Inflammatory macrophage (primary cell): ENCODE measurements at places on chromosomes 3 and 15.

GRCh38 chr3:139916271-139916670 lies 18.7 kb upstream of the CLSTN2 start:
- DNase-seq, result no peak

GRCh38 chr3:114370537-114371174 lies 76.8 kb downstream of the TIGIT start:
- DNase-seq, result no peak

- no peak for DNase-seq
These were observed 7.1 kb upstream of the LARS2 start for GRCh38 chr3:45381168-45381852.

- no peak for DNase-seq
These were observed 28.4 kb upstream of the ARL8B start for GRCh38 chr3:5093731-5094130.

- no peak for DNase-seq
These were observed 541.7 kb upstream of the ZNF385D start for GRCh38 chr3:22292681-22293080.

- peak; percentile 64 for DNase-seq
These were observed 10.2 kb downstream of the BDH1 start for GRCh38 chr3:197545571-197545970.

DNA sequence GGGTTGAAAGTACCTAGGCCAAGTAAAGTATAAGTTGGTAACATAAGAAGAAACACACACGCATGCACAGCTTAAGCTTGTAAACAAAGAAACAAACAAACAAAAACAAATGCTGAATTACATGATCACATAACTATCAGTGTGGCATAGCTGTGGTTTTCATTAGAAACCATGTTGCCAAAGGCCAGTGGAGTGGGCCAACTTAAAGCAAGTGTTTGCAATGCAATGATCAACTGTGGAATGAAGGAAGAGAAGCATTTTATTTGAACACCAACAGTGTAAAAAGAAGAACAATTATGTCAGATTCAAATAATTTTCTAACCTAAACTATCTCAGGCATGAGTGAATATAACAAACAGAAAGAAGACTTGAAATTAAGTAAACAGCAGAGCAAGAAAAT lies 199.4 kb upstream of the STRIT1 start:
- DNase-seq, result no peak

DNA sequence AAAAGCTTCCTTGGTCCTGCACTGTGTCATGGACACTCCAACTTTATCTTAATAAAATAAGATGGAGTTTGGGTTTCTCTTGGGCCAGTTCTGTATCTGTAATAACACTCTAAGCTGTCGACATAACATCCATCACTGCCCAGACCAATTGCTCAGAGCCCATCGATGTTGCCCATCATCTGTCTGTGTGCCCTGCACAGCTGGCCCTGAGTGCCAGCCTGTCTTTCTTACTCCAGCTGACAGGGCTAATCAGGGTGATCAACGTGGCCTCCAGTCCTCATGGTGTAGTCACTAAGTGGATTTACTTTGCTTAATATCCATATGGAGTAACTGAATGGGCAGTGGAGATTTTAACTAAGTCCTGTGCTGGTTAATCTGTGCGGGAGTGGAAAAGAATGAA lies 419.8 kb upstream of the TPM1 start:
- DNase-seq, result no peak

DNA sequence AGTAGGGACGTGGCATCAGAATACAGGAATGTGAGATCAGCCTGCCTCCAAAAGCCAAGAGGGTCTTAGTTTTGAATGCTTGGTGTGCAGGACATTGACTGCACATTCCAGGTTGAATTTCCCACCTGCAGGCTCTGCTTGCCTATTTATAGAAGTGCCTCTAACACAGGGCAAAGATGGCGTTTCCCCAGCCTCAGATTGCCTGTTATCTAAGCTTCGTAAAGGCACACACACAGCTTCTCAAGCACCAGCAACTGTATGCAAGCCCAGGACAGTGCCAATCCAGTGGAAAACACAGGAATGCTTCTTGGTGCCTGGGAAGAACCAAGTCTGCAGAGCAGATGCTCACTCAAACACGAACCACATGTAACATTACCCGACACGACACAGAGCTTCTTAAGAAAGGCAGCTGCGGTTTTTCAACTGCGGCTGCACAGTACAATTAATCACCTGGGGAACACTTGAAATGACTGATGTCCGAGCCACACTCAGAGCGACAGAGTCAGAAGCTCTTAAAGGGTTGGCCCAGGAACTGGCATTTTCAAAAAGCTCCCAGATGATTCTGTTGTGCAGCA lies 90.0 kb upstream of the ANKRD34C start:
- no peak for DNase-seq

DNA sequence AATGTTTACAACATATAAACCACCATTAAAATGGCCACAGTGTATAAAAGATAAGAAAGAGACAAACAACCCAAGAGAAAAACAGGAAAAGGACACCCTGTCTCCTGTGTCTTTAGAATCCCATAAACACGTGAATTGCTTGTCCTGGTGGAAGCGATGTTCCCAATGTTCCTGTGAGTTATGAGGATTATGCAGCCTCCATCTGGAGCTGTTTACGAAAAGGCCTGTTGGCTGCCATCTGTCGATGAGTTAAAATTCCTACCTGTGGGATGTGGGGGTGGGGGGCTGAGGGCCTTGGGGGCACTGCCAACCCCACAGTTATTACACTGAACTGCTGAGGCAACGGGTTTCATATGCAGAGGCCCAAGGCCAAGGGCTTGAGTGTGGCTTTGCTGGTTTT lies 13.6 kb downstream of the NISCH start:
- DNase-seq, result no peak

DNA sequence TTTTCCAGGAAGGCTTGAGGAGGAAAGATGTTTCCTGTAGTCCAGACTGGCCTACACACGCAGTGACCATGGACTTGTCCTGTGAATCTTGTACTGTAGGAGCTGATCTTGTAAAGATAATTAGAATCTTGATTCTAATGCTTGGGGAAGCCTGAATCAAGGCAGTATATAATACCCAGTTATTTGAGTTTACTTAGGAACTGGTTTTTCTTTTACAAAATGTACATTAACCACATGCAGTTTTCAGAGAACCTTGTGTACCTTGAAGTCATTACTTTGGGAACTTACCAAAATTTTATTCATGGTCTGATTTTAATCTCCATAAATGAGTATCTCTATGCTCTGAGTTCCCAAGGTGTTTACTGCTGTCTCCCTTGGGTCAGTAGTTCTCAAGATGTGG lies 439.9 kb upstream of the AZI2 start:
- no peak for DNase-seq

GRCh38 chr15:100124361-100124760 lies 217.4 kb downstream of the ADAMTS17 start:
- no peak for DNase-seq

GRCh38 chr15:28977377-28978010 lies 91.7 kb downstream of the APBA2 start:
- DNase-seq, result peak; percentile 56

DNA sequence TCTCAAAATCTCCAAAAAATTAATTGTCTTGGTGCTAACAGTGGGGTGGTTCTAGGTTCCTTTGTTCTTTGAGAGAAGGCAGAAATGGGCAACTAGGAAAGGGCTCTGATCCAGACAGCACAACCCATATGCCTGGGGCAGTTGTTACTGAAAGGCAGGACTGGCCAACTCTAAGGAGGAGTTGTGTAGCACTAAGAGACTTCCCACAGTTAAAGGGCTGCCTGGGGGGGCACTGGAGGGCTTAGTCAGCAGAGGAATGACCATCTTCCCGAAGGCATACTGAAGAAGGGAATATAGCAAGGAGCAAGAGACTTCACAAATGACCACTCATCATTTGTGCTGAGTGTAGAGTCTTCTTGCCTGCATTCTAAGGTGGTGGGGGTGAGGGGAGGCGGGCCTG lies 15.8 kb downstream of the ILDR1 start:
- no peak for DNase-seq

DNA sequence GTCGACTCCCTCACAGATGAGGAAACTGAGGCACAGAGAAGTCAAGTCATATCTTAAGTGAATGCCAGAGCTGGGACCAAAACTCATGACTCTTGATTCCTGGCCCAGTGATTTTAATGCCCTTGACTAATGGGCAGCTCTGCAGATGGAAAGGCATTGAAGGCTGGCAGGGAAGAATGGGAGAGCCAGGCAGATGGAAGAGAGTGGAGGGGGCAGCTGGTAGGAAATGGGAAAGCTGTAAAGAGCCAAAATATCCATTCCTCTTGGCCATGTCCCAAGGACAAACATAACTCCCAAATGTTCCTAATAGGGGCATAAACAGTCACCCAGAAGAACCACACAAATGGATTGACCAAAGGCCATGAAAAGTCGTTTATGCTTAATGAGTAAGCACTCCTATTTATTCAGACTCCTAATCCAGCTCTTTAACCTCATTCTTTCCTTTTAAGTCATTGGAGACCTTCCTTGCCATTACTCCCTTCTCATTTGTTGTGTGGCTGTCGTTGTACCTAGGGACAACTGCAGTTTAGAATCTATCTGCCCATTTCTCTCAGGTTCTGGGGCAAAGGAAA lies 330.5 kb upstream of the ROPN1 start:
- no peak for DNase-seq

- DNase-seq, result no peak
These were observed 108.5 kb downstream of the ECT2 start for GRCh38 chr3:172859041-172859440.

DNA sequence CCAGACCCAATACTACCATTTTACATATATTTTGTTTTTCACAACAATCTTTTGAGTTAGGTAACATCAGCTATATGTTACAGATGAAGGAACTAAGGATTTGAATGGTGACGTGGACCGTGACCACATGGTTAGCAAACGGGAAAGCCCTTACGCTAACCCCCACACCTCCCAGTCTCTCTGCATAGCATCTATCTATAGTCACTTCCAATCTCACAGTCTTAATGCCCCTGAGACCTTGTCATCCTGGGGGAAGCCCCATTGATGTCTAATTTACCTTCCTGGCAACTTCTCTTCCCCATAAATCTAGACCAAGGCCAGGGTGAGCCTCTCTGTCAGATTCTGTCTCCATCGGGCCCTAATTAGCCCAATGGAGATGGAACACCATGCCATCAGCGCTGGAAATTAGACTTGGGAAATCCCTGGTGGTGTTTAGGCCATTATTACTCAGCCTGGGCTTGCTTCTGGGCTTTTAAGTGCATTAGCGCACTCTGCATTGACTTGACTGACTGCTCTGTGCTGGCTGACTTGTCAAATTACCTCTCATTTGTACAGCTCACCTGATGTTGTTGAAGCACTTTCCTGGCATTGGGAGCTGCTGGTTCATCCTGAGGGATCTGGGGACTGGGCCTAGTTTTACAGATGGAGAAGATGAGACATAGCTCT lies 34.0 kb upstream of the SH3GL3 start:
- no peak for DNase-seq

GRCh38 chr15:52485290-52485689 lies 43.4 kb downstream of the MYO5A start:
- DNase-seq, result no peak

- DNase-seq, result peak; percentile 82
These were observed 507 bp upstream of the GOLIM4 start for GRCh38 chr3:168096210-168096652.

GRCh38 chr3:5644773-5645670 lies 457.5 kb downstream of the EDEM1 start:
- DNase-seq, result peak; percentile 37

DNA sequence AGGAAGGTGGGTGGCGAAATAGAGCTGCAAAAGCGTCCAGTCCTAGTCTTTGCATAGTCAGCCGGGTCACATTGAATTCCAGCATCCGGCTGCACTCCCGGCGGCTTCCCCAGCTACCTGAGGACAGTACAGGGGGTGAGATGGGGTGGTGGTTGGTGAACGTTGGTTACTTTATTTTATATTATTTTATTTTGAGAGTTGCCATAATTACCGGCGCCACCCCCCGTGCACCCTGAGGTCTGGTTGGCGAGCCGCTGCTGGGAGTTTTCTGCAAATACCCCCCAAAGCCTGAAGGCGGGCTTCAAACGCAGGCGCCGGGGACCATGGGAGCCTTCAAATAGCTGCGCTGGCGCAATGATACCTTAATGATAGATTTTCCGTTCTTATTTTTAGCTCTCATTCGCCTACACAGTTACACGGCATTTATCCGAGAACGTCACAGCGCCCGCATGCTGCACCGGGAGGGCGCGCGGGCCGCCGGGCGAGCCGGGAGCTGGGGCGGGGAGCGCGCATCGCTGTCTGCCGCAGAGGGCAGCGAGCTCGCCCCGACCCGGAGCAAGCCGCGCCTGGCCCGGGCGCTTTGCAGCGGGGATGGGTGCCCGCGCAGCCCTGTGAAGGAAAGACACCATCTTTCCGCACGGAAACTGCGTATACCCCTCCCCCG lies 756 bp upstream of the RASGRF1 start:
- DNase-seq, result no peak

DNA sequence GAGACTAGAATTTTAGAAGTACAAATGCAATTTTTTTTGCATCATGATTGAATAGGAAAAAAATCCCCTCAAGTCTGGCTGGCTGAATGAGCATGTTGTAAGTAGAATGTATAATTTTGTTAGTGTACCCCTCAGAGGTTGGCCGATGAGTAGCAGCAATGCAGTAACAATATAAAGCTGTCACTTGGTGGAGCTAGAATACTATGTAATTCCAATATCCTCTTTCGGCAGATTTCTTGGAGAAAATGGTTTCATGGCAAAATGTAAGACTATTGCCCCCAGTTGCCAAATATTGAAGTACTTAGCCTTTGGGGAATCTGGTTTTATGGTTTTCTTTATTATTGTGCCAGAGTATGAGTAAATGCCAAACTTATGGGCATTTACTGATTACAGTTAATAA lies 39.8 kb upstream of the SGO1 start:
- DNase-seq, result no peak

DNA sequence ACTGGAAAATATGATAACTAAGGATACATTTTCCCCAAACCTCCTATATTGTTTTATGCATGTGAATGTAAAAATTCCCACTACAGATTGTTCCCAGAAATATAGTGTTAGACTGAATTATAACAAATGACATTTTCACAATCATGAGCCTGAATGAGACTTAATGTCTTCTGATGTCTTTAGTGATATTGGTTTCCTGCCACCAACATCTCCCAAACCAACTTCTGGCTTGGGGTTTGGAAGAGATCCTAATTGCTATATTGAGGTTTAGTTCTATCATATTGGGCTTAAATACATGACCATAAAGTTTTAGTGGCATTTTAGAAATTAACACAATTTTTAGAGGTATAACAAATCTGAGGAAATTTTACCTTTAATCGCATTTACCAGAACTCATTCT lies 445.3 kb upstream of the CCDC54 start:
- DNase-seq, result no peak

- DNase-seq, result no peak
These were observed 188.3 kb upstream of the EOMES start for GRCh38 chr3:27910456-27910855.
